ENCODE measurements at places on chromosomes 3 and 15.

GRCh38 chr15:77909182-77909940 is 168.2 kb downstream of the TBC1D2B start:
- DNase-seq = no peak

- no peak for DNase-seq
These were observed 272.9 kb downstream of the TIGIT start for GRCh38 chr3:114566767-114567166.

- no peak for DNase-seq
These were observed 32.8 kb downstream of the DNASE1L3 start for GRCh38 chr3:58177747-58178527.

DNA sequence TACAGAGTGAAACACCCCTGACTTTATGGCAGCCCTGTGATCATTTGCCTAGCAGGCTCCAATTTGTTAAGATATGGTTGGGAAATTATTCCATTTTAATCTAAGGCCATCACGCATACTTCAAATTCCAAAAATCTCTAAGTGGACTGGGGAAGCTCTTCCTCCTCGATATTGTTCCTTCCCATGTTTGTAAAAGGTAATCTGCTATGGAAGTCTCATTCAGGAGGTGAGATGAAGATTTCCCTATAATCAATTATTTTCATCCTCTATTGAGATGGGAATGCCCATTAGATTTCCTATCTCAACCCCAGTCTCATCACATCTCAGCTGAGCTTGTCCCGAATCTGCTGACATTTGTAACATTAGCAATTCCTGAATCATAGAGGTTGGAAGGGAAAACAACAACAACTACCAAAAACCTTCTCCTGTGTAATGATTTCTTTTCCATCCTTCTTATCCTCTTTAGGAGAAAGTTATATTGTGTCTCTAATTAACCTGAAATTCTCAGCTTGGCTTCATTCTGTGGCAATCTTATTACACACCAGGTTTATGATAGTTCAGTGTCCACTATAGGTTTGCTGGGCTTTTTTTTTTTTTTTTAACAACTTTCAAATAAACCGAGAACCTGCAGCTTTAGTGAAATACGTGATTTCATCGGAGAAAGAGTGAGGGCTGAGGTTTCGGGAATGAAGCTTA is 2.2 kb upstream of the NR2F2 start:
- no peak for DNase-seq

DNA sequence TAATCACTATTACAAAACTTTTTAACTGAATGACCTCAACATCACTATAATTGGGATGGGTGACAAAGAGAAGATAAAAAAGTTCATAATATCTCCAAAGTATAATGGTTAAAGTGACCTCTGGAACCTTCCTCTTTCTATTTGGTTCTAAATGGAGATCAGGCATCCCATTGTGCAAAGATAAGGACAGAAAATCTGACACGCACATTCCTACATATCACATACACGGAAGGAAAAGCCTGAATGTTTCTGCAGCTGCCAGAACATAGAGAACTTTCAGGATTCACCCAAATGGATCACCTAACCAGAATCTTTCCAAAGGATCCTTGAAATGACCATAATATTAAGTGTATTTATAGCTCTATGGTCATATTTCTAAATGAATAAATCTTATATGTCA is 128.2 kb downstream of the TFDP2 start:
- no peak for DNase-seq

Measured in NCI-H446 treated with DMSO at 0.1 percent for 48 hours (cell line).